ENCODE measurements at places on chromosomes 3 and 15. TPM values are rescaled to one million over a fixed set of nuclear protein-coding genes. Genes with fewer than 3 reads are reported as not detected.

The FAM107A gene
- total RNA-seq, result 91.5 TPM

The EPHA3 gene
- 5.1 TPM for total RNA-seq

The PLSCR5 gene
- total RNA-seq, result not detected

DNA sequence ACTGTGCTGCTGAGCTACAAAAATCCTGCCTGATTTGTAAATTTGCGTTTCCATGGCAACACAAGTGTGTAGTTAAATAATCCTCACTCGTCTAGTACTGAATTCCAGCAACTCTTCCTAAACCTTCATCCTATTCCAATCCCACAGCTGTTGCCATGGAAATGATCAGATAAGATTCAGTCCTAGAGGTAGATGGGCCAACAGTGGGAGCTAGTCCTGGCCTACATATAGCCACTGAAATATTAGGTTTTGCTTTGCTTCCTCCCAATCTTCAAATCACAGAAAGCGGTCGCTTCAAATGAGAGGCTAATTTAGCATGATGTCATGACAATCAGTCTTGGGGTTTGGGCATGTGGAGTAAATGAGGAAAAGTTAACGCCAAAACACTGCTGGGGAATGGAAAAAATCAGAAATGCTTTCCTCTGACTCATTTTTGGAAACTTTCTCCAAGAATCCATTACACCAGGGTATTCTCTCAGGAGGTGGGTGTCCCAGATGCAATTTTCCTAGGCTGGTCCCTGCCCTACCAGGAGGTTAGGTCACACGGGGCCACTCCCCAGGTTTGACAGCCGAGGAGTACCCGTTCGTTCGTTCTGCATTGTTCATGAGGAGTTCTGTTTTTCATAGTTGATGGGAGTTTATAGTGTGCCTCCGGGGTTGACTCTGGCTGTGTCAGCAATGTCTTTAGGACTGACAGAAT, 159.2 kb upstream of the SLCO3A1 start:
- H3K4me1 ChIP-seq, result no peaks in the 10 kb centered on the region
- no peaks in the 10 kb centered on the region for H3K27me3 ChIP-seq
- peak overlapping the region; percentile 27 for H3K4me3 ChIP-seq
- no peak for DNase-seq

DNA sequence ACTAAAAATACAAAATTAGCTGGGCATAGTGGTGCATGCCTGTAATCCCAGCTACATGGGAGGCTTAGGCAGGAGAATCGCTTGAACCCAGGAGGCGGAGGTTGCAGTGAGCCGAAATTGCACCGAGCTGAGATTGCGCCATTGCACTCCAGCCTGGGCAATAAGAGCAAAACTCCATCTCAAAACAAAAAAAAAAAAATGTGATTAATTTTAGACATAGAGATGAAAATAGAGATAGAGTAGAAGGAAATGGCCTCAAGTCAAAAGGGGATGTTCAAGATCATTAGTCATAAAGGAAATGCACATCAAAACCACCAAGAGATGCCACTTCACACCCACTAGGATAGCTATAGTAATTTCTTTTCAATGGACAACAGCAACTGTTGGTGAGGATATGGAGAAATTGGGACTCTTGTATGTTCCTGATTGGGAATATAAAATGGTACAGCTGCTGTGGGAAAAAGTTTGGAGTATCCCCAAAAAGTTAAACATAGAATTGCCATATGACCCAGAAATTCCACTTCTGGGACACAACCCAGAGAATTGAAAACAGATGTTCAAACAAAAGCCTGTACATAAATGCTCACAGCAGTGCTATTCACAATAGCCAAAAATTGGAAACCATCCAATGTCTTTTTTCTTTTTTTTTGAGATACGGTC, 55.4 kb downstream of the ABHD2 start:
- H3K36me3 ChIP-seq, result no peaks in the 10 kb centered on the region
- peaks cover 41% of the 10 kb centered on the region for H3K4me1 ChIP-seq
- DNase-seq, result no peak
- H3K27ac ChIP-seq, result peak overlapping the region; percentile 9
- no peak overlapping the region for H3K4me3 ChIP-seq

- H3K36me3 ChIP-seq, result peaks cover 11% of the 10 kb centered on the region
- no peak overlapping the region for H3K27ac ChIP-seq
- H3K4me1 ChIP-seq, result no peaks in the 10 kb centered on the region
- no peak overlapping the region for H3K4me3 ChIP-seq
- no peaks in the 10 kb centered on the region for H3K27me3 ChIP-seq
These were observed 29.1 kb downstream of the RABL3 start for GRCh38 chr3:120713262-120713661.
